ENCODE measurements at places on chromosomes 6 and 20.

DNA sequence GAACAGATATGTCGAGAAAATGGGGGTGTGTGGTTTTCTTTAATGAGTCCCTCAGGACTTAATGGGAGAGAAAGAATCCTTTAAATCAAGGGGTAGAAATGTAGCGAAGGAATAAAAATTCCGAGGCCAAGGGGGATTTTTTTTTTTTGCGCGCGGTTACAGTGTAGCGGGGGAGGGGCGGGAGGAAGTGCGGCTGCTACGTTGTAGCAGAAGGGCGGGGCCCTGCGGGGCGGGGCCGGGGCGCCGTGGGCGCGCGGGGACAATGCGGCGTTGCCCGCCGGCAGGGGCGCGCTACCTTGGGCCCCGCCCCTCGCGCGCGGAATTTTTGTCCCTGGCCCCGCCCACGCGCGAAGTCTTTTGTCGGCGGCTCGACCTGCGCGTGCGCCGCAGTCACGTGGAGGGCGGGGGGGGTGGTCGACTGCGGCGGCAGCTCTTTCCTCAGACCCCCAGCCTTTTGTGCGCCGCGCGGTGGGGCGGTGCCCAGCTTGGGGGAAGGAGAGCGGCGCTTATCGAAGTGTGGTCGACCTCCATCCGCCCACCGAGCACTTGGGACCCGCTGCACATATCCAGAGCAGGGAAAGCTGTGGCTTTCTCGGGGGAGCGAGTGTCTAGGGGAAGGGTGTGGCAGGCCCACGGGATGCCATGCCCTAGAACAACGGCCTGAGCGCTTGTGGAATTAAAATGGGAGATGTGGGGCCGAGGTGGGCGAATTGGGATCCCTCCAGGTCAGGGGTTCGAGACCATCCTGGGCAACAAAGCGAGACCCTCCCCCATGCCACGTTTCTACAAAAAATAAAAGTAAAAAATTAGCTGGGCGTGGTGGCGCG lies 1.3 kb downstream of the TUBB start:
- peak; percentile 78 for DNase-seq

DNA sequence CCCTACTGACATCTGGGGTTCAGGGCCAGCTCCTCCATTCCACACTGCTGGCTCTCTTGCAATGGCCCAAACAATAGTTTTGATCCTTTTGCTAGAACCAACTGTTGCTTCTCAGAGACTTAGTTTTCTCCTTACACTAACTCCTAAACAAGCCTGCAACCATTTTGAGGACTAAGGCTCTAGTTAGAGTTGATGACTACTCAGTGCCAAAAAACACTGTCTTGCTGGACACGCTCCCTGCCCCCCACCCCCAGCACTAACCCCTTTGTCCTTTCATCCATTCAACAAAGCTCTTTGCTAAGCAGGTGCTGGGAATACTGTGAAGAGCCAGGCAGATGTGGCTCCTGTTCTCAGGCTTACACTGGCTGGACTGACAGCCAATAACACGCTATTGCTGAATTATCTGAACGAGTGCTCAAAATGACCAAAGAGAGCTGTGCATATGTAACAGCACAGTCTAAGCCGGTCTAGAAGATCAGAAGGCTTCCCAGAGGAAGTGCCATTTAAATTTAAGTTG lies 17.6 kb downstream of the GCLC start:
- DNase-seq, result no peak

GRCh38 chr6:47749757-47750156 lies 32.1 kb upstream of the OPN5 start:
- no peak for DNase-seq

DNA sequence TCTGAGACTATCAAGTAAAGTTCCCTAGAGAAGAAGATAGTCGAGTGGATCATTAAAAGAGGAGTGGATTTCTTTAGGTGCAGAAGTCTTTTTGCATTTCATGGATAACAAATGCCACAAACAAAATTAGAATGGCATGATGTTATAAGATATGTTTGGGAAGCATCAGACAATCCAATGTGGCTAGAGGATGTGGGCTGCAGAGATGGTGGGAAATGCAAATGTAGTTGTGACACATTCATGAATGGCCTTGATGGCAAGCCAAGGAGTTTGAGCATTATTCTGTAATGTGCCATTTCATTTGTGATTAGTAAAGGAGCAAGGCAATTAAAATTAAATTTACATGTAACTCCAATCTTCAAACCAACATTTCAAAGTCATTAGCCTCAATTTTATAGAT lies 211.9 kb downstream of the CENPW start:
- no peak for DNase-seq

DNA sequence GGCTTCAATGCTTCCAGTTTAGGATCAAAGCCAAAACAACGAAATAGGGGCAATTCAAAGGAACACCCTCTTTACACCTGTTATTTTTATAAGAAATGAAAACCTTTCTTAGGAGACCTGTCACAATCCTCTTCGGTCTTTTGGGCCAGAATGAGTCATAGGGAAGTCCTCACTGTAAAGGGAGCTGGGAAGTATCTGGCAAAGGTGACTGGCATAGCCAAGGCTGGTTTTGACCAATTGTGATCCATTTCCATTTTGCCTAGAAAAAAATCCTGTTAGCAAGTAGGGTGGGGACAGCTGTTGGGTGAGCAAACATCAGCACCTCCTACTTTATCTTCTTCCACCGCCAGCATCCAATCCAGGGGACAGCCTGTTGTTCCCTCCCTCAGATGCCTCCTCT lies 343.2 kb upstream of the SULF2 start:
- DNase-seq, result no peak

DNA sequence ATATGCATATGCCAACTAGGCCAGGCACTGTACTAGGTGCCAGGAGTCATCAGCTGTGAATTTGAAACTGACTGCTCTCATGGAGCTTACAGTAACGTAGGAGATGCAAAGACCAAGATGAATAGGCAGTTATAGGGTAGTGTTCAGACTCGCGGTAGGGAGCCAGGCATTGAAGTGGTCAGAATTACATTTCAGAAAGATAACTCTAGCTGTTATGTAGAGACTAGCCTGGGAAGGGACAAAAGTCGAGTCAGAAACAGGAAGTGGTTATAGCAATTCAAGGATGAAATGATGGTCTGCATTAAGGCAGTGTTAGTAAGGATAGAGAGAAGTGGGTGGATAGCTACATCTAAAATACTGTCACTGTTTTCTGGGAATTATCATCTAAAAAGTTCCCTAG lies 56.6 kb downstream of the PCMT1 start:
- no peak for DNase-seq

DNA sequence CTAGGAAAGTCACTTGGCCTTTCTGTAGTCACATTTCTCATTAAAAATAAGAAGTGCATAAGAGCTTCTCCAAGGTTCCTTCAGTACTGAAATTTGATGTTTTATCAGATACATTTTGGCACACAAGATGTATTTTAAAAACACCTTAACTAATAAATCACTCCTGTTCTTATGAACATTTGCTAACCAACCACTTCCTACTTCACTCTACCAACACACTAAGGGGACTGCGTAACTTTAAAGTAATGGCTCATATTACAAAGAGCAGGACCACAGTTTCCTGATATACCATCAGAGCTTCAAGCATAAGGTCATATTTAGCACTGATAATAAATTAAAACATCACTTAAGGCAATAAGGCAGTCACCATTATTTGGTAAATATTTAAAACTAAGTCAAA lies 104.4 kb downstream of the RALGAPA2 start:
- no peak for DNase-seq

- DNase-seq, result no peak
Observed at GRCh38 chr6:81614292-81614691, 138.2 kb downstream of the TENT5A start.

DNA sequence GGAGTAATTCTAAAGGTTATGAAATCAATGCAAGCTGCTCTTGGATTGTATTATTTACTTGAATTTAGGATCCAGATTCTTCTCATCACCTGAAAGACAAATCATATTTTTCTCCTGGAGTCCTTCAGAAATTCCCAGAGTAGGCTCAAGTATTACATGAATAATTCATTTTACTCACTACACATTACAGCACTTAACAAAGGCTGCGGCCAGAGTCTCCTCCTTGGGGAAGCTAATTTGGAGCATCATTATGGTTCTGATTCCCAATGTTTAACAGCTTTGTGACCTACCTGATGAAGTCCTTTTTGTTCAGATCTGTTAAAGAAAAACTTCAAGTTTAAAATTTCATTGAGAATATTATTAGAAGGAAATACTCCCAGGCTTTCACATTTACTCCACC lies 28.7 kb downstream of the GRIK2 start:
- no peak for DNase-seq

Measured in stromal cell of bone marrow (primary cell).